Femur (tissue), 1 donor: ENCODE measurements at places on chromosomes 3 and 15.
A peak's percentile ranks its signal among the peaks of the same experiment; 100 is the strongest.

- DNase-seq = peak; percentile 41
Measured at GRCh38 chr3:69231929-69232440, 109.6 kb upstream of the LMOD3 start.

- DNase-seq = peak; percentile 73
Measured at GRCh38 chr3:113084777-113085176, 94.0 kb downstream of the GTPBP8 start.

GRCh38 chr3:127455541-127456450 is 134.7 kb downstream of the TPRA1 start:
- DNase-seq = peak; percentile 85

DNA sequence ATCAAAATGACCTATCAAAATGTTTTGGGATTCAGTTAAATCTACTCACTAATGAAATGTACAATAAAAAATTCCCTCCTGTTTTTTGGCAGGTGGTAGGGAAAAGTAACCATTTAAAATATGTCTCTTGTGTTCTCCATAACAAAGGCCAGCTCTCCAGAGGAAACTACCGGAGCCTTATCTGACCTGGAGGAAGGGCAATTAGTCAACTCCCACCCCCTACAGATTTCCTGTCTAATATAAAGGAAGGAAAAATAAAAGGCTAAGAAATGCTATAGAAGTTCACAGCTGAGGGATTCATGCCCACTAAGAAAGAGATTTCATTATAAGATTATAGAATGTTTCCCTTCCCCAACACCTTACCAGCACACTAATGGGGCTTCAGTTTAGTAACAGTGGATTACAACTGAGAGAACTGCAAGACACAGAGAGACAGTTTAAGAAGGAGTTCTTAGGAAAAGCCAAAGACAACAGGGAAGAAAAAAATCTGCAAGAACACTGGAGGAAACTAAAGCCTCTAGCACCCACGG is 376.5 kb upstream of the KCNMB2 start:
- no peak for DNase-seq

DNA sequence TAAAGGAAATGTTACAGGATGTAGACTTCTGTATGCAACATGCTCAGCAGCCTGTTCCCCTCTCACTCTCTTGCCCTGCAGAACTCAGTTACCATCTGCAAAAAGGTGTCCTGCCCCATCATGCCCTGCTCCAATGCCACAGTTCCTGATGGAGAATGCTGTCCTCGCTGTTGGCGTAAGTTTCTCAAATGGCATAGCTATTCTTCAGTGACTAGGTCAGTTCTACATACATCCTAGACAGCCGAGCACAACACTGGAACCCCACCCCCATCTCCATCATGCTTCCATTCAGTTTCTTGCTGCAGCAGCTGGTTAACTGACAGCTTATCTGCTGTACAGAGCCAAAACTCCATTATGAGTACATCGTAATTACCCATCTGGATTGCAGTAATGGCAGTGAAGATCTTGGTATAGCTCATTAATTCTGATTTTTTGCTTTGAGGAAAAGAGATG is 4.5 kb downstream of the THBS1 start:
- DNase-seq = no peak

- DNase-seq = peak; percentile 40
Measured at GRCh38 chr3:10956986-10957385, 35.6 kb upstream of the SLC6A1 start.

DNA sequence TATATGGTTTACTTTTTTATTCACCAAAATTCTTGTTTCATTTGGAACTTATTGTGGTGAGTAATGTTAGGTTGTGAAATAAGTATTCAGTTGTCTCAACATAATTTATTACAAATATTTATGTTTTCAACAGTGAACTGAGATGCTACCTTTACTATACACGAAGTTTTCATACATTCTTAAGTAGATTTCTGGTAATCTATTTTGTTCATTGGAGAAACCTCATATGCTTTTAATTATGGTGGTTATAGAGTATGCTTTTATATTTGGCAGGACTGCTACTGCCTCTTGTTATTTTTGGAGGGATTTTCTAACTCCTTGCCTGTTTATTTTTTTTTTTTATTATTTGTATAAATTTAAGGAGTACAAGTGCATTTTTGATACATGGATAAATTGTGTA is 253.1 kb downstream of the NLGN1 start:
- no peak for DNase-seq

- DNase-seq = peak; percentile 68
Measured at GRCh38 chr15:75723171-75723846, 10.7 kb upstream of the CSPG4 start.

GRCh38 chr15:62847900-62848489 is 194.6 kb upstream of the TPM1 start:
- no peak for DNase-seq

GRCh38 chr3:100352296-100353231 is 18.0 kb downstream of the NIT2 start:
- no peak for DNase-seq

DNA sequence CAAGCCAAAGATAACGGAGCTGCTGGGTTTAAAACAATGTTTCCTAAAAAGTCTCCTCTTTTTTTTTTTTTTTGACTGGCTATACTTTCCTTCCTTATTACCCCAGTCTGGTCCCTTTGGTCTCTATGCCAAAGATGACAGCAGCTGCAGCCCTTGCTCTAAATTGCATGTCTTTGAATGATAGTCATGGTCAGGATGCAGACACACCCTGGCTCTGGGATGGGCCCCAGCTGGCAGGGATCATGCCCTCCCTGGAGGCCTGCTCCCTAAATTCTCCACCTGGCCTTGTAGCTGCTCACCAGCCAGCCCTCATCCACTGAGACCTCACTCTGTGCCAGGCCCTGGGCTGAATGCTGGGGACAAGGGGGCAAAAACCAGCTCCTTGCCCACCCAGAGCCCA is 95.8 kb downstream of the MESD start:
- DNase-seq = peak; percentile 76

- DNase-seq = no peak
Measured at GRCh38 chr15:101813803-101814534, 2.0 kb downstream of the OR4F15 start.

DNA sequence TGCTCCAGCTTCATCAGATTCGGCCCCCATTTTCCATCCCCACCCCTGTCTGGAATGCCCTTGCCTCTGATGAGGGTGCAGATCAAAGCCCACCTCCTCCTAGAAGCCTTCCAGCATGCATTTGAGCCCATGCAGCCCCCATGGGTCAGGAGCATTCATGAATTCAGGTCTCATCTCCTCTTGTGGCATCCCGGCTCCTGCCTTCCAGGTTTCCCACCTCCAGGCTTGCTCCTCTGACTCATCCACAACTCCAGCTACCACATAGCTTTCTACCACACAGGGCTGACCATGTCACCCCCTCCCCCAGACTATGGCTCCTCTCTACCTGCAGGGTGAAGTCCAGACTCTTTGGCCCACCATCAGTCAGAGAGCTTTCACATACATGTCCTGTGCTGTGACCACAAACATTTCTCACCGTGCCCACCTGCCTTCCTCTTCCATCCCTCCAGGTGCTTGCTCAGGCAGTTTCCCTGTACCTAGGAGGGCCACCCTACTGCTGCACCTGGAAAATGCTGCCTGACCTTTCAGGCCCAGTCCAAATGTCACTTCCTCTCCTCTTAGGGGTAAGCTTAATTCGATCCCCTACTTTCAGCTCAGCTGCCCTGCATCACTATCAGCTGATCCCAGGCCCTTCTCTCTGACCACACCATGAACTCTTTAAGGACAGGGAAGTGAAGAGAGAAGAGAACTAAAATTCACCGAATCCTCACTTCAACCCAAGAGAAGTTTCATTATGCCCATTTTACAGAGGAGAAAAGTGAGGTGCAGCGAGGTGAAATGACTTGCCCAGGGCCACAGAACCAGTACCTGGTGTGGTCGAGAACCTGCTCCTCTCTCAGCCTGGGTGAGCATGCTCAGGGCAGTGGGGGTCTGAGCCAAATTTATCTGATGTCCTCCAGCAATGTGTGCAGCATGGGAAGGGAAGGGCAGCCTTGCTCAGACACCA is 13.7 kb upstream of the FGD5 start:
- DNase-seq = no peak

- no peak for DNase-seq
Measured at GRCh38 chr3:184619787-184620430, 58.3 kb downstream of the EPHB3 start.

- DNase-seq = no peak
Measured at GRCh38 chr3:152942366-152942765, 107.4 kb downstream of the P2RY1 start.

DNA sequence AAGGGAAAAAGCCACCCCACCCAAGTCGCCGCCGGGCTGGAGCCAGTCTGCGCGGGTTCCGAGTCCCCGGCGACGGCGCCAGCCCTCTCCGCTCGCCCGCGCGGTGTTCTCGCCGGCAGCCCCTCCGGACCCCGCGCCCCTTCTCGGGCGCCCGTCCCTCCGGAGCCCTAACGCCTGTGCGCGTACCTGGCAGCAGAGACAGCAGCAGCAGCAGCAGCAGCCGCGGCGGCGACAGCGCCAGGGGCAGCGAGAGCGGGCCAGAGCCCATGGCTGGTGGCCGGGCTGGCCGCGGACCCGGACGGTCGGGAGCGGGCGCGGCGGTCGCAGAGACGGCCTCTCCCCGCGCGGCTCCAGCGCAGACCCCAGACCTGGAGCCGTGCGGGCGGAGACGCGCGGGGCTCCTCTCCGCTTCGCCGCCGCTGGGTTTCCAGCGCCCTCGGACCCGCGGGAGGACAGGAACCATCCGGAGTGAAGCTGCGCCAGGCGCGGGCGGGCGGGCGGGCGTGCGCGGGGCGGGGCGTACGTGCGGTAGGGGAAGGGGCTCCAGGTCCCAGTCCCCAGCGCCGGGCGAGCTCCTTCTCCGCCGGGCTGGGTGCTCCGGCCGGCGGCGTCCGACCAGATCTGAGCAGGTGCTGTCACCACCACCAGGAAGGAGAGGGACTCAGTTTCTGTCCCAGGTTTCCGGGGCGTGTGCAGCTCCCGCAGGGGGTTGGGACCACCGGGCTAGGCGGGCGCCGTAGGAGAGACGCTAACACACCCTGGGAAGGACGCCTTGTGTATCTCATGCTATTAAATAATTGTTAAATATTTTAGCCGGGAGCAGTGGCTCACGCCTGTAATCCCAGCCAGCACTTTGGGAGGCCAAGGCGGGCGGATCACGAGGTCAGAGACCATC is at the start of gene CHRNA3:
Gene CHRNA3 (minus strand): TSS at position 470 of the 895 bp plus-strand sequence. CDS start 202 bp downstream, at position 268.
- no peak for DNase-seq

- DNase-seq = no peak
Measured at GRCh38 chr3:42228796-42229195, 37.2 kb downstream of the CCK start.

- no peak for DNase-seq
Measured at GRCh38 chr15:46961795-46962194, 755.5 kb upstream of the SEMA6D start.
